ENCODE measurements at places on chromosomes 6 and 20.

- DNase-seq = no peak
Measured at GRCh38 chr6:149246691-149247384, 70.7 kb upstream of the TAB2 start.

- DNase-seq = no peak
Measured at GRCh38 chr20:33411242-33411641, 9.9 kb upstream of the CDK5RAP1 start.

DNA sequence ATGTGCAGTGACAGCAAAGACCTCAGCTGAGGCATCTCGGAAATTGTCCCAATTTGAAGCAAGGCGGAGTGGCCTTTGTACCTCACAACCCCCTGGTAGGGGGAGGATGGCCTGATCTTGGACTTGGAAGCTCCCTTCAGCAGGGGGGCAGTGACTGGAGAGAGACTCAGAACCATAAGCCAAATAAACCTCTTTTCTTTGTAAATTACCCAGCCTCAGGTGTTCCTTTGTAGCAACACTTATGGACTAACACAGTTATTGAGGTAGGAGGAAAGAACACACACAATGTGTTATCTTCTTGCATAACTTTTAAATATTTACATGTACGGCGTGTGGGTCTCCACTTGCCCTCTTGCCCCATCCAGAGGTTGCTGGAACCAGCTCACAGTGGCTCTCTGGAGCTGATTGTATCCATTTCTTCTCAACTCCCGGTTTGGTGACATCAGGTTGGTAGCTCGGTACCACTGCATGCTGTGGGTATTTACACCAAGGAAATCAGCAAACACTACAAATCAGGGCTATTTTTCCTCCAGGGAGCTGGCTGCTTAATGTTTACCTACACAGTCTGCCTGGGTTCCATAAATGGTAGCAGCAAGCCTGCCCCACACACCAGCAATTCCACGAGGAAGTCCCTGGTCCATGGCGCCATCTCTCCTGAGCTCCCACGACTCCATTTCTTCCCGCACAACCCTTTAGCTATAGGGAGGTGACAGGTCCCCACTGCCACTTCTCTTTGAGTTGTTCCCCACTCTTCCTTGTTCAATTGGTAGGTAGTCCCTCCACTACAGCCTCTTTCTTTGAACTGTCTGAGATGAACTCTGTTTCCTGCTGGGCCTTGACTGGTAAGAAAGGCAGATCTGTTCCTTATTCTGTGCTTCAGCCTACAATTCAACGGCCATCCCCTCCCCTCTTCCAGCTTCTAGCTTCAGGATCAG, 54.3 kb upstream of the TASP1 start:
- no peak for DNase-seq

GRCh38 chr6:35973670-35974222, 50.7 kb downstream of the SLC26A8 start:
- DNase-seq = no peak

DNA sequence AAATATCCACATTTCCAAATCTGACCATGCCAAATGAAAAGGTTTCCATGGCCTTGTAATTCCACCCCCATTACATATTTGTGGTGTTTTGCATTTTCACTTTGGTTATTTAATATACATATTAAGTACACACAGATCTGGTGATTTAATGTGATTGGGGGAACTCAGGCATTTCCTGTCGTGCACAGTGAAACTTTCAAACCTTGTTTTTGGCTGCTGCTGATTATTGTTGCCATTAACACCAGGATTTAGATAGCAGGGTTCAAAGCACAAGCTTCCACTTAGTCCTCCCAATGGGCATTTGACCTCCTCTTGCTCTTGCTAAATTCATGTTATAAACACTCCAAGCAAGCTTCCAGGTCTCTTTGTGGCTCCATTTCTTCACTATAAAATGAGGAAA, 166.5 kb downstream of the SOBP start:
- no peak for DNase-seq

- DNase-seq = no peak
Measured at GRCh38 chr20:1618954-1619540, 762 bp downstream of the SIRPB1 start.

- DNase-seq = no peak
Measured at GRCh38 chr6:2503816-2504494, 246.8 kb downstream of the MYLK4 start.

DNA sequence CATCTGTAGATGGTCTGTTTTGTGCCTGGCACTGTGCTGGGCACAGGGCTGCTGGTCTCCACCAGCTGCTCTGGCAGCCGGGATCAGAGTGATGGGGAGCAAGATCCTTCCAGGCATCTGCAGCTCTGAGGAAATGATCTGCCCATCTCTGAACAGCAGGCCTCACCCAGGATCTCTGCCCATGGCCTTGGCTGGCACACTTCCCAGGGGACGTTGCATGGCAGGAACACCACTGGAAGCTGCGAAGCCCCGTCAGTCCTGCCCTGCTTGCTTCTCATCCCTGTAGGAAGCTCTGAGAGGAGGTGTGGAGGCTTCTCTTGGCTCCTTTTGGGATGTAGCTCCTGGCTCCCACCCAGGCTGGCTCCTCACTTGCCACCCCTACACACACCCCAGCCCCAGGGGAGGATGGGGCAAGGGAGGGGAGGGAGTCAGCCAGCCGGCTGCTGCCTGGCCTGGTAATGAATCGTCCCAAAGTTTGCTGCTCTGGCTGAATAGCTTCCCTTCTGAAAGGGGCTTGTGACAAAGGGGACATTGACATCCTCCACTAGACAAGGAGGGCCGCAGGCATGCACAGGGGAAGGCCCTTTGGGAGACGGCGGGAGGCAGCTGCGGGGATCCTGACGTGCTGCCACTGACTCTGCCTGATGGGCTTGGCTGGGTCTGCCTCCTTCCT, 108.9 kb downstream of the VEGFA start:
- no peak for DNase-seq

DNA sequence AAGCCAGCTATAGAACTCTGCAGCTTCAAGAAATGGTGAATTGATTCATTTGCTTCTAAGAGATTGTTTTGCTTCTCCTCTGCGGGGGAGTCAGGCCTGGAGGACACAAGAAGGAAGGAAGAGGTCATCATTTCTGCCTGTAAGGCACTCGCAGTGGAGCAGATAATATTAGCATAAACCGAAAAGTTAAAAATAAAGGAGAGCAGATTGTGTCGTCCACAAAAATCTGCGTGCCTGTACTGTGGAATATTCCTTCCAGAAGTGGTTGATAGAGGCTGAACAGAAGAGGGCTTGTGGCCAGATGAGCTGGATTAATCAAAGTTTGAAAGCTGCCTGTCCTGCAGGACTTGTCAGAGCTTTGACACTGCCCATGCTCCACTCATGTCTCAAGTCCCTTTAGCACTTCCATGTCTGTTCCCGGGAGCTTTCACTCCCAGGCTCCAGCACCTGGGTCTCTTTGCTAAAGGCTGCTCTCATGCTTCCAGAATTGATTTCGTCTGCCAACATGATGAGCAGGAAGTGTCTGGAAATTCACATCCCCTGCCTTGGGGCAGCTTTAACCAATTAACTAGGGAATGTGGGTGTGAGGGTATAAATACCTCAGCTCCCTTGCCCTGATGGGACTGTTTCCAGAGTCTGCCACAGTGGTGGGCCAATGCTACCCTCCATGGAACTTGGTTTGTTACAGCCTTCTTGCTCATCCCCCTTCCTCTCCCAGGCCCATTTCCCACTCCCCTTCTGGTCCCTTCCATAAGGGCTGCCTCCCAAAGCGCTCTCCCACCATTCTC, 65.1 kb upstream of the STX16 start:
- no peak for DNase-seq

DNA sequence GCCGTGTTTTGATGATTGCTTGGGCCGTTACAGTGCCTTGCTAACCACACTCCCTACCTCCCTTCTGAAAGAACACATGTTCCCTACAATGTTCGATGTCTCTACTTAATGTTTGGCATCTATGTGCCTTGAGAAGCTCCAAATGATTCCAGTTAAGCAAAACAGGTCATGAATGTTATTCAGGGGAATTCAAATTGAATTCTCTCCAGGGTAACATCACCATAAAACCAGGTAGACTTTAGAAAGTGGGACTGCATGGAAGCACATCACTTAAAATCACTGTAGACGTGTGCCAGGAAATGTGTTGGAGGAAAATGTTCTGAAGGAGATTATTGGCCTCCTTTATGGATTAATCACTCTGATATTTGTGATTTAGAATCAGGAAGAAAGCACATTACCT, 128.1 kb downstream of the ADAT2 start:
- DNase-seq = no peak

DNA sequence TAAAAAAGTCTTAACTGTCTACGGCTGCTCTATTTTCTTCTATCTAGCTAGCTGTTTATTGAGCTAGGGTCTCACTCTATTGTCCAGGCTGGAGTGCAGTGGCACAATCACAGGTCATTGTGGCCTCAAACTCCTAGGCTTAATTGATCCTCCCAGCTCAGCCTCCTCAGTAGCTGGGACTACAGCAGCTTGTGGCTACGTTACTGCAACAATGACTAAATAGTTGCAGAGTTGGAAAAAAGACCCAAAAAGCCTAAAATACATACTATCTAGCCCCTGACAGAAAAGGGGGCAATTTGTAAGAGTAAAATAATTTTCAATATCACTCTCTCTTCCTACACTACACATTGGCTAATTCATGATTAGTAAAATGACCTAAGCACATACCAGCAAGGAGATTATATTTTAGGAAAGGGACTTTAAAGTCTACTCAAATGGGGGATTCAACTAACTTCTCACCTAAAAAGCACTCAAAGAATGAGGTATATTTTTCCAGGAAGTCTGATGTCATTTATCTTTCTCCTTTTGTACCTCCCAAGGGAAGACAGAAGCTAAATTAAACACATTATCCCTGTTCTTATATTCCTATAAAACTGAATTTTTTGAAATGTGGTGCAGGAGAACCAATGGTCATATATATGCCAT, 82.8 kb downstream of the ZMYND8 start:
- no peak for DNase-seq

- DNase-seq = no peak
Measured at GRCh38 chr6:67880939-67881705, 754.0 kb upstream of the ADGRB3 start.

DNA sequence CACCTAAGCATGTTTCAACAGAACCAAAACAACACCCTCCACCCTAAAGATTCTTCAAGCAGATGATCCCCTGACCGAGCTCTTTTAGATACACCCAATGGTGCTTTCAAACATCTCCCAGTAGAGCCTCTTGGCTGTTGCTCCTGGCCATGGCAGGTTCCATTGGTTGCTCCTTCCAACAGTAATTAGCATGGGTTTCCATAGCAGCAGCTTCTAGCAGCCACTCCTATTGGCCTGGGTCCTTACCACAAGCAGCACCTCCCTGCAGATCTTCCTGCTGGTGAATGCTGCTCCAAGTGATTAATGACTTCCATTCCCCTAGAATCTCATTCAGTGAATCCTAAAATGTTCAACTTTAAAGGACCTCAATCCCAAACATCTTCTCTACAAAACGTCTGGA, 13.9 kb downstream of the CCN2 start:
- no peak for DNase-seq
